Left renal cortex interstitium (tissue), 4 donors: ENCODE measurements at places on chromosomes 7 and 10. TPM values are rescaled to one million over a fixed set of nuclear protein-coding genes. Genes with fewer than 3 reads are reported as not detected.

The PYROXD2 gene
- 13.1 TPM for polyA plus RNA-seq

The FRMD4A gene
- 83.4 TPM for polyA plus RNA-seq

The HOXA3 gene
- 49.7 TPM for polyA plus RNA-seq

The IFIT1B gene
- polyA plus RNA-seq = 0.21 TPM

The NUTM2B gene
- 4.2 TPM for polyA plus RNA-seq

The LRRN3 gene
- 6.8 TPM for polyA plus RNA-seq

The DLG5 gene
- 42.0 TPM for polyA plus RNA-seq

The AOAH gene
- polyA plus RNA-seq = 2.3 TPM

The CDC14C gene
- polyA plus RNA-seq = 0.05 TPM

The GPC2 gene
- polyA plus RNA-seq = 5.9 TPM

The CTAGE4 gene
- polyA plus RNA-seq = 4.1 TPM

The LLCFC1 gene
- polyA plus RNA-seq = 1.2 TPM

The RABGEF1 gene
- 29.3 TPM for polyA plus RNA-seq

The GSDME gene
- polyA plus RNA-seq = 14.7 TPM

The FEZF1 gene
- not detected for polyA plus RNA-seq

The PGAM2 gene
- 3.3 TPM for polyA plus RNA-seq

The SLC39A12 gene
- polyA plus RNA-seq = not detected

The CACNB2 gene
- polyA plus RNA-seq = 6.0 TPM

The FBXO24 gene
- 1.9 TPM for polyA plus RNA-seq

The CYP2C9 gene
- polyA plus RNA-seq = 3.0 TPM

The VIPR2 gene
- polyA plus RNA-seq = 3.7 TPM

The PRTFDC1 gene
- 36.5 TPM for polyA plus RNA-seq

The CALCR gene
- 0.91 TPM for polyA plus RNA-seq

The CRYGN gene
- polyA plus RNA-seq = 1.9 TPM

The SLC18A2 gene
- polyA plus RNA-seq = 1.3 TPM

The PDLIM1 gene
- 81.7 TPM for polyA plus RNA-seq

The HABP2 gene
- polyA plus RNA-seq = 0.39 TPM

The GPR85 gene
- 0.99 TPM for polyA plus RNA-seq

The IFIT1 gene
- polyA plus RNA-seq = 14.8 TPM

The TEX36 gene
- not detected for polyA plus RNA-seq

The USP54 gene
- 37.5 TPM for polyA plus RNA-seq

The CPN1 gene
- polyA plus RNA-seq = 2.6 TPM

The NRP1 gene
- 145 TPM for polyA plus RNA-seq

The AKR1E2 gene
- 9.4 TPM for polyA plus RNA-seq

The TMEM213 gene
- 44.3 TPM for polyA plus RNA-seq

The TLX1 gene
- not detected for polyA plus RNA-seq

The SYT15 gene
- 16.1 TPM for polyA plus RNA-seq

The PLAC9 gene
- polyA plus RNA-seq = 15.2 TPM

The KCNIP2 gene
- 8.8 TPM for polyA plus RNA-seq

The SORBS1 gene
- polyA plus RNA-seq = 29.9 TPM

The CYP2E1 gene
- 2.9 TPM for polyA plus RNA-seq

The NUDT13 gene
- polyA plus RNA-seq = 10.1 TPM

The SPDYE11 gene
- 1.0 TPM for polyA plus RNA-seq

The ZPBP gene
- polyA plus RNA-seq = 0.54 TPM

The TAC1 gene
- polyA plus RNA-seq = 0.83 TPM

The BCL7B gene
- 44.3 TPM for polyA plus RNA-seq

The PDE6C gene
- 2.8 TPM for polyA plus RNA-seq

The ASCC1 gene
- polyA plus RNA-seq = 46.0 TPM

The GNG11 gene
- 28.7 TPM for polyA plus RNA-seq

The PCLO gene
- 10.2 TPM for polyA plus RNA-seq

The CDK5 gene
- 18.1 TPM for polyA plus RNA-seq

The TMEM236 gene
- 0.19 TPM for polyA plus RNA-seq

The SLC26A5 gene
- 0.60 TPM for polyA plus RNA-seq
